ENCODE measurements at places on chromosomes 3 and 15.

DNA sequence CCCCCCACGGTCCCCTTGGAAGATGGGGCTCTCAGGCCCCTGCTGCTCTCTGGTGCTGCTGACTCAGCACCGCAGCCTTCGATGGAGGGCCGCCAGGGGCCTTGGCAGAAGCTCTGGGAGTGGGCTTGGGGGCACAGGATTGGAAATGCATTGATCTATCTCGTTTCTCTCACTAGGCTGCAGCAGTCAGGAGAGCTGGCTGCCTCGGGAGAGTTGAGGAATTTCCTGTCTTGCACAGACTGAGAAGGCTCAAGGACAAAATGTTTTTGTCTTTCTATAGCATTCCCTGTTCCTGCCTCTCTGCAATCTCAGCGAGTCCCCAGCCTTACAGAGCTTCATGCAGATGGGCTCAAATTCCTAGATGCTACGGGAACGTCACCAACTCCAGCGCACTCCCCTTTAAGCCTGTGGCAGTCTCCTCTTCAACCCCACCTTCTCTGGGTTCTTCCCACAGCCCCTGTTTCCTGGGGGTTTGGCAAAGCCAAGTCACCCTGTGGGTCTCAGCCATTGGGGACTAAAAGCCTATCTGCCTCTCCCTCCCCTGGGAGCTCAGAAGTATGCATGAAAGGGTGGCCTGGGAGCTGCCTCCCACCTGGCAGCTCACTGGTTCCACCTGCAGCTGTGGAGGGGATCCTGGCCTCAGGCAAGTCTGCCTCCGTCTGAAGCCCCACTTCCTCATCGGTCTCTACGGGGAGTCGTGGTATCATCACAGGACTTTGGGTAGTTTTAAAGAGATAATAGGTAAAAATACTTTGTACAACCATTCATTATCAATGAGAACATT is 127.4 kb upstream of the HACD2 start:
- no peak for DNase-seq

GRCh38 chr15:91516866-91517265 is 336.6 kb upstream of the SLCO3A1 start:
- no peak for DNase-seq

DNA sequence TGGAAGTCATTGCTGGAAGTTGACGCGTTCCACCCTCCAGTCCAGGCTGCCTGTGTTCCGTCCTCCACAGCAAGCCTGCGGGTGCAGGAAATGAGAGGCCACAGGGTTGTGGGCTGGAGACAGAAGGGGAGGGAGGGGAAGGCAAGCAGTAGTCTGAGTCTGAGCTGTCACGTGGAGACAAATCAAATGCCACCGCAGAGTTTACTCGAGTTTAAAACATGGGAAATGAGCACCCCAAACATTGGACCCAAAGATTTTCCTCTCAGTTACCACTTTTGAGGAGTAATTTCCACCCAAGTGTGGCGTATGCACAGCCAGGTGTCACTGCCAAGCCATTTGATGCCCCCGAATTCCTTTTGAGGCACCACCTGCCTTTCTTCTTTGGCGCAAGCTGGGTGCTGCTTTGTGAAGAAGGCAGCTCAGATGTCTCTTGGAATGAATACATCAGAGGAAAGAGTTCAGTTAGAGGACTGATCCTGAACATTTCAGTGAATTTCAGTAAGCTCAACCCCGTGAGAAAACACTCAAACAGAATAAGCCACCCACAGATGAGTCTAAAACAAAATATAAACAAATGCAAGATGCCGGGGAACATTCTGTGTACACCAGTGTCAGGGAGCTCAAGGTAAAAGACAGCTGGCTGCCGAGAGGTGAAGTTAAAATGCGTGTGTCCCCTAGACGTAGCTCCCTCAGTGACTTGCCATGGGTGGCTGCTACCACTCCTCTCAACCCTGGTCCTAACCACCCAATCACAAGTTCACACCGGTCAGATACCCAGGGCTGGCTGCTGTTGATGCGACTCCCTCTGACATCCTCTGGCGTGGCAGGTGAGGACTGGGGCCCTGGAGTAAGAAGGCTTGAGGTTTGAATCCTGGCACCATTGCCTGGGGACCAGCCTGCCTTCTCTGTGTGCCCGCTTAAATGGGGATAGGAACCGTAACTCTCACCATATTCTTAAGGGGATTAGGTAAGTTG is 203.8 kb downstream of the UACA start:
- peak; percentile 6 for DNase-seq

DNA sequence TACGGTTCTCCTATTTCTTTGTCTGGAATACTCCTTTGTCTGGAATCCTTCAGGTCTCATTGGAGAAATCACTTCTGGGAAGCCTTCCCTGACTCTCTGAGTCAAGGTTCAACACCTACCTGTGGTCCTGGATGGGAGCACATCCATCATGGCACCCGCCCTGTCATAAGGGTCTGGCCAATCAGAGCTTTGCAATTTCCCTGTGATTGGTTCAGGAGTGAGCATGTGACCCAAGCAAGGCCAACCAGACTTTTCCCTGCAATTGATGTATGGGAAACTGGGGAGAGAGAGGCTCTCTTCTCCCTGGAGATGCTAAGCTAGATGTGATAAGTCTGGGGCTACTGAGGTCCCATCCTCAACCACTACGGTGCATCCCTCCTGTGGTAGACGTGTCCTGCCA is 8.1 kb downstream of the FAM3D start:
- no peak for DNase-seq

DNA sequence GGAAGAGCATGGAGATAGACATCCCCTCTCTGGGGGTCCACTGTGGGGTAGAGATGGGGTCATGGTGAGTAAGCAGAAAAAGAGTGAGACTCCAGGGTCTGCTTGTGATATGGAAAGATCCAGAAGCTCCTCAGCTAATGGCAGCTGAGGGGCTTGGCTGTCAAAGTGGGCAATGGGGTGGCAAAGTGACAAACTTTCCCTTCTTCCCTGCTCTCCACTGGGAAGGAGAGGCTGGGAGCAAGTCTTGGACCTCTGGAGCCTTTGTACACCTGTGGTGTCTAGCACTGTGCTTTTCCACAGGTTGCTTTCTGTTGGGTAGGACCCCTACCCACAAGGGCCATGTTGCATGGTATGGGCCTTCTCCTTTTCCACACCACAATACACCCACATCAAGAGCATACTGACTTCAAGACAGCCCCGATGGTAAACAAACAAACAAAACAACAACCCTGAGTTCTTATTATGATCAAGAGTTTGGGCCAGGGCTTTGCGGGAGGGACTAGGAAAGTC is 3.5 kb downstream of the ITGA11 start:
- no peak for DNase-seq

DNA sequence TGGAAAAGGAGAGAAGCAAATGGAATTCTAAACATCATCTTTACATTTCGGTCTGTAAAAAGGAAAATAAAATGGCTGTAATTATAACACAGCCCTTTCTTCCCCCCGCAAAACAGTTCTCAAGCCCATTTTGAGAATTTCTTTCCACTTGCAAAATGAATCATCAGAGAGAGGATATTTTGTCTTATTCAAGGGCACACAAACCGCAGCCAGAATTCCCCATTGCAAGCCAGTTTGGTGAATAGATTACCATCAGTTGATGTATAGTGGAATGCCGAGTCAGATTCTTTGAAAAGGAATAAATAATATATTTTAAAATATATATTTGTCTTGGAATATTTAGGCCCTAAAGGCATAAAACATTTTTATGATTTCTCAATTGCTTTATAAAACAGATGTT is 420.4 kb upstream of the SEMA6D start:
- DNase-seq, result no peak

DNA sequence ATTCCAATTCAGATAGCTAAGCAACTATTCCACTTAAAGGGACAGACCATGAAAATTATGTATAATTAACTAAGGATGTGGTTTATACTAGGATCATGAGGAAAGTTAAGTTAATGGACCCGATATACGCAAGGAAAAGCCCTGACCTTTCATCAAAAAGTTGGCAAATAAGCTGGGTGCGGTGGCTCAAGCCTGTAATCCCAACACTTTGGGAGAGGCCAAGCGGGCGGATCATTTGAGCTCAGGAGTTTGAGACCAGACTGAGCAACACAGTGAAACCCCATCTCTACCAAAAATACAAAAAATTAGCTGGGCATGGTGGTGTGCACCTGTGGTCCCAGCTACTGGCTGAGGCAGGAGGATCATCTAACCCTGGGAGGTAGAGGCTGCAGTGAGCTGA is 39.6 kb downstream of the SCAP start:
- DNase-seq, result no peak

GRCh38 chr3:46664188-46664970 is 29.1 kb downstream of the ALS2CL start:
- DNase-seq, result no peak
